ENCODE measurements at places on chromosomes 7 and 10. TPM values are rescaled to one million over a fixed set of nuclear protein-coding genes. Genes with fewer than 3 reads are reported as not detected.

Gene ADAM22
- total RNA-seq, result 0.28 TPM

Gene ANKRD2
- 0.85 TPM for total RNA-seq

Gene GBX1
- total RNA-seq, result not detected

Gene HHEX
- total RNA-seq, result 7.1 TPM

Gene CDHR3
- total RNA-seq, result 2.5 TPM

Gene SCRN1
- 91.4 TPM for total RNA-seq

Gene EXOC4
- total RNA-seq, result 110 TPM

Gene NRG3
- under 0.01 TPM for total RNA-seq

Gene DUSP5
- total RNA-seq, result 14.7 TPM

Gene PLCE1
- 1.2 TPM for total RNA-seq

Gene SORCS1
- total RNA-seq, result not detected

Gene POLR3A
- total RNA-seq, result 14.9 TPM

Gene ERV3-1
- total RNA-seq, result 22.3 TPM

Gene SUN3
- not detected for total RNA-seq

Gene SPDYE8
- total RNA-seq, result not detected

Gene PNLIP
- total RNA-seq, result not detected

Gene LRRC4
- not detected for total RNA-seq

Gene HGF
- 211 TPM for total RNA-seq

Gene NEUROG3
- not detected for total RNA-seq

Gene NPY
- not detected for total RNA-seq

Gene POU6F2
- total RNA-seq, result not detected

Gene SCIN
- total RNA-seq, result 0.56 TPM
